ENCODE measurements at places on chromosomes 1 and 21.

GRCh38 chr1:205783433-205783795, 8.1 kb upstream of the RAB29 start:
- DNase-seq = no peak

GRCh38 chr1:86089765-86090164, 66.8 kb downstream of the COL24A1 start:
- no peak for DNase-seq

- no peak for DNase-seq
These were observed 50.0 kb upstream of the SYT6 start for GRCh38 chr1:114203595-114204128.

- DNase-seq = peak; percentile 46
These were observed 23.8 kb downstream of the TSEN15 start for GRCh38 chr1:184075055-184076029.

DNA sequence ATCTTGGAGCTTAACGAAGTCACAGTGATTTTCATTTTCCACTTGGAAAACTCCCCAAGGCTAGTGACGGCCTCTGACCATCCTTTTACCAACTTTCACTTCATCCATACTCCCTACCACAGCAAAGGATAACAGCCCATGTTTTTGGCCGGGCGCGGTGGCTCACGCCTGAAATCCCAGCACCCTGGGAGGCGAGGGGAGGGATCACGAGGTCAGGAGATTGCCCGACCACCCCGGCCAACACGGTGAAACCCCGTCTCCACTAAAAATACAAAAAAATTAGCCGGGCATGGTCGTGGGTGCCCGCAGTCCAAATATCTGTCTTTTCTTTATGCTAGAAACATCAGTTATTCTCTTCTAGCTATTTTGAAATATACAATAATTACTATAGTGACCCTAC, 7.3 kb downstream of the ASPM start:
- no peak for DNase-seq

DNA sequence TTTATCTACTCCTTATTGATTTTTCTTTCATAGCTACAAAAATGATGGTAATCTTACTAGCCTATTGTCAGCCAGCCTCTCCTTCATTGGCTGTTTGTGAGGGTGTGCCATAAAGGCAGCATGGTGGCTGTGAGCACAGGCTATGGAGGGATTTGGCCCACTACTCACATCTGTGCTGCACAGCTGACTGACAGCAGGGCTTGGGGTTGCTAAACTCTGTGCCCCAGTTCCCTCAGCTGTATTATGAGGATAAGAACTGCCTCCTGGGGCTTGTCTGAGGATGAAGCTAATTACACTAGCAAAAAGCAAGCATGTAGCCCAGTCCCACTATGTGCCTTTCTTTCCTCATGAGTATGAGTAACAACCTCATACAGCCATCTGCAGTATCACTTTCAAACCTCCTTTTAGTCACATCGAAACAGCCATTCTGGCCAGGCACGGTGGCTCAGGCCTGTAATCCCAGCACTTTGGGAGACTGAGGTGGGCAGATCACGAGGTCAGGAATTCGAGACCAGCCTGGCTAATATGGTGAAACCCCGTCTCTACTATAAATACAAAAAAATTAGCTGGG, 66.2 kb downstream of the COQ8A start:
- no peak for DNase-seq

- DNase-seq = no peak
These were observed 51.4 kb downstream of the ZBTB18 start for GRCh38 chr1:244102468-244102867.

DNA sequence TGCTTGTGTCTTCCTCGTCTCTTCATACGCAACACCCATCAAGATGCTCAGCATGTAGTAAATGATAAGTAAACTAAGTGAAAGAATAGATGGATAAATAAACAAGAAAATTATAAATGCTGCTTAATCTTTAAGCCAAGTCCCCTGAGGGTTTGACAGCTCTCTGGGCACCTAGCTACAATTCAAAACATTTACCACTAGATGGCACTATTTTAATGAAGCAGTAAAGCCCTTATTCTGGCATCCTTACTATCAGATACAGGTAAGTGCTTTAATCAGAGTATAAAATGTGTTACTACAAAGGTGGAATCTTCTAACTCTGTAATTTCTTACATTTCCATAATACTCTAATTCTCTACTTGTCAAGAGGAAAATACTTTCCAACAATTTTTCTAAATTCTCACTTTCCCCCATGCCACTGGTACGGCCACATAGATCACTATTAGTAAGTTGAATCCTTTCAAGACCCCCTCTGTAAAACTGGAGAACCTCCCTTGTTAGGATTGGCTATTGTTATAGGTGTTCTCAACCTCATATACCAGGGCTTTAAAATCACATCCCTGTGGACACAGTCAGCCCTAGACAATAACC, 137.8 kb downstream of the BARHL2 start:
- DNase-seq = no peak

DNA sequence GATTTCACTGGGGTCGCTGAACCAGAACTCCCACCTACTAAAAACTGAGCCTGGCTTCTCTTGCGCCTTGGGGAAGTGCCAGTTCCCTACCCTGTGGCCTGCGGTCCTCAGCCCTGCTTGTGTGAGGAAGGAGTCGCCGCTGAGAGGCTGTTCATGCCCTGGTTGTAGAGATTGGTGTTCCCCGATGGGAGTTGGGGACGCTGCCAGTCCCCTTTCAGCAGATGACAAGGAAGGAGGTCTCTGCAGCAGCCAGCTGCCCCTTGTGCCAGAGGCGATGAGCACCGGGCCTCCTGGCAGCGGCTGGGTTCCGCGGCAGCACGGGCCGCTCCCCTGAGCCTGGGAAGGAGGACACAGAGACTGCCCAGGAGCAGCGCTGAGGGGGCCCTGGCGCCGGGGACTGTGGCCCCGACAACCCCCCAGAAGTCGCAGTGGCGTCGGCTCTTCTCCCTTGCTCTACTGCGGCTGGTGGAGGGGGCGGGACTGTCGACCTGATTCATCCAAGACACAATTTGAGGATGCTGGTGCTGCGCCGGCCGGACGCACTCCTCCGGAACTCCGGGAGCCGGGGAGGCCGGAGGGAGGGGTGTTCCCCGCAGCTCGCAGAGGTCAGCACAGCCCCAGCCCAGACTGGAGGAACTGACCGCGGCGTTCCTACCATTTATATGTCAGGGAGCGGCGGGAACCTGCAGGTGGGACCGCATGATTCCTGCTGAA, 12.0 kb upstream of the ADORA3 start:
- no peak for DNase-seq

Measured in left renal cortex interstitium (tissue), 4 donors.